ENCODE measurements at places on chromosomes 12 and 14.

- DNase-seq: no peak
Observed at GRCh38 chr14:68153275-68153674, 333.7 kb downstream of the RAD51B start.

DNA sequence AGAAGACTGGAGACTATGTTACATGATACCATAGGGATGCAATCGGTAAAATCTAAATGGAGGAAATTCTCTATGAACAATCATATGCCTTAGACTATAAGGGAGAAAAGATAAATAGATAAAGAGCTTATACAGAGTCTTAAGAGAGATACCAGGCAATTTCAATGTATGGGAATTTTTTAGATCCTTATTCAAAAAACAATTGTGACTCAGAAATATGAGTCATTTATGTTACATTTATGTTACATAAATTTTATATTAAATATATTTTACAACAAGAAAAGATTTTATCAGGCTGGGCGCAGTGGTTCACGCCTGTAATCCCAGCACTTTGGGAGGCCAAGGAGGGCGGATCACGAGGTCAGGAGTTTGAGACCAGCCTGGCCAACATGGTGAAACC lies 36.5 kb upstream of the PSMA6 start:
- no peak for DNase-seq

DNA sequence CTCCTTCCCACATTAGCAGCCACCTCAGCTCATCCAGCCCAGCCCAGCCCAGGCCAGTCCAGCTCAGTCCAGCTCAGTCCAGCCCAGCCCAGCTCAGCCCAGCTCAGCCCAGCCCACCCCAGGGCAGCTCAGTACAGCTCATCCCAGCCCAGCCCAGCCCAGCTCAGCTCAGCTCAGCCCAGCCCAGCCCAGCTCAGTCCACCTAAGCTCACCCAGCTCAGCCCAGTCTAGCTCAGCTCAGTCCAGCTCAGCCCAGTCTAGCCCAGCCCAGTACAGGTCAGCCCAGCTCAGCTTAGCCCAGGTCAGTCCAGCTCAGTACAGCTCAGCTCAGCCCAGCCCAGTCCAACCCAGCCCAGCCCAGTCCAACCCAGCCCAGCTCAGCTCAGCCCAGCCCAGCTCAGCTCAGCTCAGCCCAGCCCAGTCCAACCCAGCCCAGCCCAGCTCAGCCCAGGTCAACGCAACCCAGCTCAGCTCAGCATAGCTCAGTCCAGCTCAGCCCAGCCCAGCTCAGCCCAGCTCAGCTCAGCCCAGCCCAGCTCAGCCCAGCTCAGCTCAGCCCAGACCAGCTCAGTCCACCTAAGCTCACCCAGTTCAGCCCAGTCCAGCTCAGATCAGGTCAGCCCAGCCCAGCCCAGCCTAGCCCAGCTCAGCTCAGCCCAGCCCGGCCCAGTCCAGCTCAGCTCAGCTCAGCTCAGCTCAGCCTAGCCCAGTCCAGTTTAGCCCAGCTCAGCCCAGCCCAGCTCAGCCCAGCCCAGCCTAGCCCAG lies 63.0 kb downstream of the TMEM121 start:
- no peak for DNase-seq

DNA sequence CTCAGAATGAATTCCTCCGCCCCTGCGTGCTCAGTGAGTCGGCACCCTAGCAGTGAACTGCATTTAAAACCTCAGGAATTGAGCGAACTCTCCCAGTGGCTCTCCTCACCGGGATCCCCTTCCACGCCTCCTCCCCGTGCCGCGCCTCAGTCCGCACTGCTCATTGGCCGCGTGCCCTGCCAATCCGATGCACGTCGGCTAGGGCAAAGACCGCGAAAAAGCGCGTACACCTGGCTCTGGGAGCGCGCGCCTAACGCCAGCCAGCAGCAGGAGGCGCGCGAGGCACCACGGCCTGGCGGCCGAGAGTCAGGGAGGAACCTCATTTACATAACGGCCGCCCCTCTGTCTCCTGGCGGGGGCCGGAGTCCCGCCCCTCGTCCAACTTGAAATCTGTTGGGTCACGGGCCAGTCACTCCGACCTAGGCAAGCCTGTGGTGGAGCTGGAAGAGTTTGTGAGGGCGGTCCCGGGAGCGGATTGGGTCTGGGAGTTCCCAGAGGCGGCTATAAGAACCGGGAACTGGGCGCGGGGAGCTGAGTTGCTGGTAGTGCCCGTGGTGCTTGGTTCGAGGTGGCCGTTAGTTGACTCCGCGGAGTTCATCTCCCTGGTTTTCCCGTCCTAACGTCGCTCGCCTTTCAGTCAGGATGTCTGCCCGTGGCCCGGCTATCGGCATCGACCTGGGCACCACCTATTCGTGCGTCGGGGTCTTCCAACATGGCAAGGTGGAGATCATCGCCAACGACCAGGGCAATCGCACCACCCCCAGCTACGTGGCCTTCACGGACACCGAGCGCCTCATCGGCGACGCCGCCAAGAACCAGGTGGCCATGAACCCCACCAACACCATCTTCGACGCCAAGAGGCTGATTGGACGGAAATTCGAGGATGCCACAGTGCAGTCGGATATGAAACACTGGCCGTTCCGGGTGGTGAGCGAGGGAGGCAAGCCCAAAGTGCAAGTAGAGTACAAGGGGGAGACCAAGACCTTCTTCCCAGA lies at the start of gene HSPA2:
Gene HSPA2 (plus strand): TSS at position 534 of the 995 bp plus-strand sequence. CDS start 109 bp downstream, at position 643.
- peak; percentile 96 for DNase-seq

DNA sequence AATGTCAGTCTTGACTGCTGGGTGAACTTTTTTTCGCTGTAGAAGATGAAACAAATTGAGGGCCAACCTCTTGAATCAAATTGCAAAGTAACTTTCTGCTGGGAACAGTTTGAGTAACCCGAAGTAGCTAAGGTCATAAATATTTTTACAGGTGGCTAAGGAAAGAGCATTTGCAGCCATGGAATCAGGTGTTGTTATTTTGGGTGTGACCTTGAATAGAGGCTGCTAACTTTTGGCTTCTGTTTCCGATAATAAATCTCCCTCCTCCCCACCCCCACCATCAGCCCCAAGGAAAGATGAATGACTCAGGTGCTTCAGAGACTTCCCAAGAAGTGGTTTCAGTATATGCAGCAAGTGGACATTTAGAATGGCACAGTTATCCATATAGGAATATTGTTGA lies 571.7 kb downstream of the DIO2 start:
- no peak for DNase-seq

DNA sequence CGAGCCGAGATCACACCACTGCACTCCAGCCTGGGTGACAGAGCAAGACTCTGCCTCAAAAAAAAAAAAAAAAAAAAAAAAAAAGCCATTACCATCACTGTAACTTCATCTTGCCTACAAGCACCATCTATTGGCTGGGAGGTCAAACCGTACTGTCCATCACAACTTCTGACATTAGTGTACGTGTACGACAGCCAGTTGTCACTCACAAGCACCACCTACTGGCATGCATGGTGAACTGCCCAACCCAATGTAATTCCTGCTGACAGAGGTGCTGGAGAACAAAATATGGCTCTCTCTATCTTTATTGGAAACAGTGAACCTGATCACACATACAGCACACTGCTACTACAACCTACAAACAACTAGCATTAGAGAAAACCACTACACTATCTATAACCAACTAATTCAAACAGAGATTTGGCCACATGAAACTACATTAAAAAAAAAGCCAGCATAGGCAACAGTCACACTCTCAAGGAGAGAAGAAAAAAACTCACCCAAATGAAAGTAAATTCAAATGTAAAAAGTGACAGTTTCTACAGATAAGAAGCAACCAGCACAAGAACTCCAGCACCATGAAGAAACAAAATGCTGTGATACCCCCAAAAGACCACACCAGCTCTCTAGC lies 82.3 kb downstream of the PUS7L start:
- peak; percentile 5 for DNase-seq

DNA sequence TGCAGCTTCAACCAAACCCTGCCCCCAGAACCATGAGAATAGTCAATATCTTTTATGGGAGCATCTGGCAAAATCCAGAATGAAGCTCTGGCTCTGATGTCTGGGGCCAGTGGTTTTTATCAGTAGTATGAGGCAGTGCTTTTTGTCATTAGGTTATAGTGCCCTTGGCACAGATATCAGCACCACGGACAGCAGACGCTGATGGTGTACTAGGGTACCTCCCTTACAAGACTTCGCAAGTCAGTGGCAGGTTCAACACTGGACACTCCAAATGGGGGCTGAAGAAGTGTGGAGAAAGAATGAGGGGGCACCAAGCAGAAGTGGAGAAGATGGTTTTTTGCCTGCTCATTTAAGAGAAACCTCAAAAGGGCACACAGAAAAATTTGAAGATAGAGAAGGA lies 68.2 kb upstream of the E2F7 start:
- no peak for DNase-seq

DNA sequence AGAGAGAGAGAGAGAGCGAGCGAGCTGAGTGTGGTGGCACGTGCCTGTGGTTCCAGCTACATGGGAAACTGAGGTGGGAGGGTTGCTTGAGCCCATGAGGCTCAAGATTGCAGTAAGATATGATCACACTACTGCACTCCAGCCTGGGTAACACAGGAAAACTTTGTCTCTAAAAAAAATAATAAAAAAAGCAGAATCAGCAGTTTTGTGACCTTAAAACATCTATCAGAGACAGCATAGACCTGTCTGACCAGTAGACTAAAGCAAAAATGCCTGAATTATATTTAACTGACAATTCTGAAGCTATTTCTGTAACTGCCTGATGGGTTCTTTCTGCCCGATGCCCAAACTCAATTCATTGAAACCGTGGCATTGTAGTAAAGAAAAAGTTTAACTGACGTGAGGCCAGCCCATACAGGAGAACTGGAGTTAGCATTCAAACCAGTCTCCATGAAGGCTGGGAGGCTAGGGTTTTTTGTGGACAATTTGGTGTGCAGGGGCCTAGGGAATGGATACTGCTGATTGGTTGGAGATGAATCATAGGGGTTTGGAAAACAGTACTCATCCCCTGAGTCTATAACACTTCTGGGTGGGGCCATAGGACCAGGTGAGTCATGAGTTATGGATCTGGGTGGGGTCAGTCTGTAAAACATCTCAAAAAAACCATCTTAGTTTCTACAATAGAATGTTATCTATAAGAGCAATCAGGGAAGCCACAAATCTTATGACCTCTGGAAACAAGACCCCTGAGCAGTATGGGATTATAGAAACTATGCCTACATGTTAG lies 8.0 kb upstream of the RASSF8 start:
- DNase-seq: no peak

- DNase-seq: peak; percentile 23
Observed at GRCh38 chr14:100261621-100262020, 22.7 kb downstream of the YY1 start.

- DNase-seq: no peak
Observed at GRCh38 chr14:54177641-54178621, 218.9 kb upstream of the CDKN3 start.

DNA sequence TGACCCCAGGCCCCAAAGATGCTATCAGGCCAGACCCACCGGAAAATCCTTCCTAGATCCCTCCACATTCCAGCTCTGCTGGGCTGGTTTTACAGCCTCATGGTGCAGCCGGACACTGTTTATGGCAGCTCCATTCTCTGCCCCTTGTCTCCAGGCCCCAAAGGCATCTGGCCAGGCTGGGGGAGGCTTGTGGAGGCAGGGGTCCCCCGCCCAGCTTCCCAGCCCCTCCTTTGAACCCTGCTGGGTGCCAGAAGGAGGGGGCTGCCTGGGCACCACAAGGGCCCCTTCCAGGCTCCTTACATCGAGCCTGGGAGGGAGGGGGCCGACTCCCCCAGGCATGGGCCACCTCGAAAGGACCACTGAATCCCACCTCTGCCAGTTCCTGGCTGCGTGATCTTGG lies 19.8 kb upstream of the SMUG1 start:
- DNase-seq: no peak

DNA sequence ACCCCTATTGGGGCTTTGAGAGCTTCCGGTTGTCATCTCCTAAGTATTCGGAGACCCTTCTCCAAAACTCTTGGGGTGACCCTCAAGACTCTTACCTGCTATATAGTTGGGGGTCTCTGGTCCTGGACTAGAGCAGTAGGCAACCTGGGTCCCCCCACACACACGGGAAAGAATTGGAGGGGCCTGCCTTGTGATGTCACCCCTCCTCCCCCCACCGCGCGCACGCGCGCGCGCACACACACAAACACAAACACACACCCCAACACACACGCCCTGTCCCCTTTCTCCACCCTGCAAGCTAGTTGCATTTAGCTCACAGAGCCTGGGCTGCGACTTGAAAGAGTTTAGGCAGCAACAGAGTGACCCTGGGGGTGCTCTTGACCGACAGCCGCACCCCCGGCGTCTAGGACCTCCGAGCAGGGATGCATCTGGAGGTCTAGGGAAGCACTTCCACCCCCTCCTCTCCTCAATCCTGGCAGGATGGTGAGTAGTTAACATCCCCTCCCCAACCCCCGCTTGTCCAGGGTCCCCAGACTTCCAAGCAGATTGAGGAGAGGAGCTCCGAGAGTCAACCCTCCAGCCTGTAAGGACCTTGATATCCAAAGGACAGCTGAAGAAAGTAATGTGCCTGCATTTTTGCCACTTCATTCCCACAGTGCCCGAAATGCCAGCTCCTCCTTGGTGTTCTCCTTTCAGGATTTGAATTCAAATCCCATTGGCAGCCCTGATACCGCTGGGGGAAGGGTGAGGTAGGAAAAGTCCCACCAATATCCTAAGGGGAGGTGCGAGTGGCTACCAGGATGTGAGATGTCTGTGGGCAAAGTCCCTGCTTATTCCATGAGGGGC lies 1.4 kb upstream of the DNAJC14 start:
- peak; percentile 65 for DNase-seq

GRCh38 chr12:60836651-60837050 lies 1240.8 kb downstream of the SLC16A7 start:
- DNase-seq: no peak

DNA sequence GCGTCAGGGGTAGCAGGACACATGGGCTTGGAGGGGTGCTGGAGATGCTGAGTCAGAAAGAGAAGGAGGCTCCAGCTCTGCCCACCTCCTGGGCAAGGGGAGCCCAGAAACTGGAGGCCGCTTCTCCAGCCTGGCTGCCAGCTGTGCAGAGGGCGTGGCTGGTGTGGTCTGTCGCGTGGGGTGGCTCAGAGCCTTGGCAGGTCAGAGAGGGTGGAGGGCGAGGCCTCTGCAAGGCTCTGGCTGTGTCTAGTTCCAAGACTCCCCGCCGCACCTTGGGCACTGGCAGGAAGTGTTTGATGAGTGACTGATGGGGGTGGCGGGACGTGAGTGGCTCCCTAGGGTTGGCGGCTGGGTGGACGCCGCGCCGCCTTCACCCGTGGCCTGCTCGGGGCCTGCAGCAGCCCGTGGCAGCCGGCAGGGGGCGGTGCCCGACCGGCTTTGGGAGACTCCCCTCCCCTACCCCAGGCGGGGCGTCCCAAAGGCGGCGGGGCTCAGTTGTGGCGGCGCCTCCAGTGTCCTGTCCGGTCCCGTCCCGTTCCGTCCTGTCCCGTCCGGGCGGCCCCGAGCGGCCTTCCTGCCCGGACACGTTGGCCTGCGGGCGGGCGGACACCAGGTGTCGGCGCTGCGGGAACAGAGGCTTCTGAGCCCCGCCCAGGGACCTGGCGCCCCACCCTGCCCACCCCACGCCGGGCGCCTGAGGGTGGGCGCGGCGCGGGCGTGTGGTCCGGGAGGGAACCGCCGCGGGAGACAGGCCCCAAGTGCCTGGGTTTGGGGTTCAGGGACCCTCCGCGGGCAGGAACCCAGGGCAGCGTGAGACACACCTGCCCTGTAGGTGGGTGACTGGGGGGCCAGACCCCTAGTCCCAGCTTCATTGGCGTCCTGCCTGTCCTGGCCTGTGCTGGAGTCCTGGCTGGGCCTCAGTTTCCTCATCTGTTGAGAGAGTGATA lies 39.7 kb downstream of the KRT80 start:
- peak; percentile 80 for DNase-seq
